ENCODE measurements at places on chromosomes 1 and 21.

DNA sequence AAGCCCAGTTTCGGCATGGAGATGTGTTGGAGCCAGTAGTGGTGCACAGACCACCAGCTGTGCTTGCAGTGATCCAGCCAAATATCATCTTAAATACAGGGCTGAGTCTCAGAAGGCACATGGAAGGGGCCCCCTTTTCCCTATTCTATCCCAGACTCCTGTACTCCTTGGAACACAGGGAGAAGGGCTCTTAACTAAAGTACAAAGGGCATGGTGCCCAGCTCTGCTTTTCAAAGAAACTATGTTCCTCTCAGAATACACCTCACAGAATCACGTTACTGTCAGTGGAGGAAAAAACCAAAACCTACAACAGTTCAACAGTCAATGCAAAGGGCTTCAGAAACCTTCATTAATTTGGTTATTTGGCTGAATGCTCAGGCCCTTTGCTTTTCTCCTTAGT, 180.6 kb upstream of the C1orf105 start:
- DNase-seq: no peak

- no peak for DNase-seq
These were observed 240.9 kb downstream of the KCTD3 start for GRCh38 chr1:215807911-215808436.

GRCh38 chr1:44261171-44261817, 48.0 kb downstream of the DMAP1 start:
- DNase-seq: no peak

GRCh38 chr1:57072401-57073110, 106.7 kb upstream of the C8B start:
- DNase-seq: no peak

- no peak for DNase-seq
These were observed 546.6 kb upstream of the TMPRSS15 start for GRCh38 chr21:18950045-18950740.

DNA sequence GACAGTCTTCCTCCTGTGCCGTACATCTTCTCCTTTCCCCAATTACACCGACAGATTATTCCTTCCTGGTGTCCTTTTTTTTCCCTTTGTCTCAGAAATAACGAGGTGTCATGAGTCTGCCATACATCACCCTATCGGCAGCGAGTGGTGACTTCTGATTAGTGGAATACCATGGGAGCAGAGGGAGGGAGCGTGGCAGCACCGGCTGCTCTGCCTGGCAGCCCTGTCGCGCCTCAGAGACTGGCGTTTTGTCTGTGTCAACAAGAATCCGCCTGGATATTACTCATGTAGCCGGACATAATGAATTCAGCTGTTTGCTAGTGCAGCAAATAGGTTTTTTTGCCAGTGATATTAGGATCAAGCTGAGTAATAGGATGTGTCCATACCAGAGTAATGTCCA, 51.8 kb downstream of the UTP25 start:
- no peak for DNase-seq

- DNase-seq: no peak
These were observed 274.4 kb downstream of the MATN1 start for GRCh38 chr1:30449003-30449402.

DNA sequence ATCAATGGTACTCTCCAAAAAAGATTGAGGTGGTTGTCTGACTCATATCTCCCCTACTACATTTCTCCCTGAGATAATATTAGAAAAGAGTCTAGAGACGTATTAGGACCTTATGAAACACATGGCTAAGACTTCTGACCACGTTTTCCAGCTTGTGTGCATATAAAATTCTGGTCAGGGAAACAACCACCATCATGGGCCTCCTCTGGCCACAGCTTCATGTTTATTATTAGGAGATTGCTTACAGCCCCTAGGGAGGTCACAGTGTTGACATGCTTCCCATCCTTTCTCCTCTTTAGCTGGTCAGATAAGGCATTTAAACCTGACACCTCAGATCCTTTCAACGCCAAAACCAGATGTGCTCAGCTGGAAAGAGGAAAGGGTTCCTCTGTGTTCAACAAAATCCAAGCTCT, 620.2 kb downstream of the PLPP3 start:
- no peak for DNase-seq

GRCh38 chr1:90475631-90476030, 241.5 kb downstream of the BARHL2 start:
- DNase-seq: no peak

GRCh38 chr1:54381524-54381923, 24.7 kb downstream of the SSBP3 start:
- DNase-seq: no peak

GRCh38 chr1:112904071-112904830, 51.7 kb downstream of the SLC16A1 start:
- no peak for DNase-seq

- DNase-seq: no peak
These were observed 121.9 kb downstream of the MAB21L3 start for GRCh38 chr1:116232989-116233514.

DNA sequence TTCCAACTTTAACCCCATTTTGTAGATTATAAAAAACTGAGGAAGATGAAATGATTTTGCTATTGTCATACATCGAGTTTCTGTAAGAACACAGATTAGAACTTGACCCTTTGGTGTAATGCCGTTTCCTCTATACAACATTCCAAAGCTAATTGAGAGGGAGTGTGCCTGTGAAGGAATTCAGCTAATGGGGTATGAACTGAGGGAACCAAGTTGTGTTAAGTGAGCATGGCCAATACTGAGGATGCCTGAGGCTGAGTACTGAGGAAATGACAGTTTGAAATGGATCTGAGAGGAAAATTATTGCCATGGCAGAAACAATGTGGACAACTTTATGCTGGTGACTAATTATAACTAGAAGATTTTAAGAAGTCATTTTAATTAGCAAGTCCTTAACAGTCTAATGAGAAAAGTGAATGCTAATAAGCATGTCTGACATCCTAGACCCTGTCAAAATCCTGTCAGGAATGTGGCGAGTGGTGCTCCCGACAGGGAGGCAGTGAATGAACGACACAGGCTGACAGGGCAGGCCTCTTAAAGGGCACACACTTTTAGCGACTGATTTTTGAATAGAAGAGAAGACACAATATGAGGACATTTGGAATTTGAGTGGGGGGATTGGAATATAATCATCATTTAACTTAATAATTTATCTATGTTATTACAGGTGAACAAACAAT, 262.5 kb downstream of the HLX start:
- DNase-seq: no peak

- no peak for DNase-seq
These were observed 13.1 kb upstream of the HMGN2 start for GRCh38 chr1:26459148-26459547.

DNA sequence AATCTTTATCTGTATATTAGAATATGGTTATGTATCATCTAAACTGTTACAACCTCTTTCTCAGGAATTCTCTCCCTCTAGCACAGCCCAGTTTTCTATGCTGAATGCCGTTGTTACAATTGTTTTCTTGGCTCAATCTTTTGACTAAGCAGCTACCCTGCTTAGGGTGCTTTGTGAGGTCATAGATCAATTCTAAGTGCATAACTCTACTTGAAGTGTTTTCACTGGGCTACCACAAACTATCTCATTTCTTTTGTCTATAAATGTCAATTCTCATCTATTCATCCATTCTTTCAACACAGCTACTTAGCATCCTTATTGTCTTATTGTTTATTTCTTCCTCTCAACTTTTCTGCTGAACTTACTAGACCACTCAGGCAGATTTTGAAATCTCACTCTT, 77.1 kb downstream of the CEP350 start:
- no peak for DNase-seq

DNA sequence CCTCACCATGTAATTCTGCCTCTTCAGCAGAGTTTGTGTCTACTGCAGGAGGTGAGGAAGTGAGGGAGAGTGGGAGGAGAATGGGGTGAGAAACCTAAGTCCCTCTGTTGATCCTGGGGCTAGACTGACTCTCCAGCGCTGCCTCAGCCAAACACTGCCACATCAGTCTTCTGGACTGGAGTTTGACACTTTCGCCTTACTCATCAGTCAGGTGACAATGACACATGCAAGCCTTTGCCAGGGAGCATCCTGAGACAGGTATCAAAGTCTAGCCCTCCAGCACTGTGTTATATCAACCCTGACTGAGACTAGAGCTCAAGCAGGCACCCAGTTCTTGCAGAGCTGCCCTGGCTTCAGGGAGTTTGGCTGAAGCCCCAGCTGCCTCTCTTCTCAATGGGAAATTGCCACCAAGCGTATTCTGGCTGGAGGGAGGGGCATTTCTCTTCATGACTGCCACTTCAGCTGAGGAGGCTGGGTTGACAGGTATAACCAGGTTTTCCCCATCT, 33.3 kb upstream of the SUCO start:
- no peak for DNase-seq

GRCh38 chr21:32370998-32371766, 21.6 kb downstream of the URB1 start:
- no peak for DNase-seq

GRCh38 chr1:234062166-234062565, 157.7 kb downstream of the SLC35F3 start:
- DNase-seq: no peak

- DNase-seq: no peak
These were observed 2.3 kb downstream of the OVAAL start for GRCh38 chr1:180560868-180561600.

DNA sequence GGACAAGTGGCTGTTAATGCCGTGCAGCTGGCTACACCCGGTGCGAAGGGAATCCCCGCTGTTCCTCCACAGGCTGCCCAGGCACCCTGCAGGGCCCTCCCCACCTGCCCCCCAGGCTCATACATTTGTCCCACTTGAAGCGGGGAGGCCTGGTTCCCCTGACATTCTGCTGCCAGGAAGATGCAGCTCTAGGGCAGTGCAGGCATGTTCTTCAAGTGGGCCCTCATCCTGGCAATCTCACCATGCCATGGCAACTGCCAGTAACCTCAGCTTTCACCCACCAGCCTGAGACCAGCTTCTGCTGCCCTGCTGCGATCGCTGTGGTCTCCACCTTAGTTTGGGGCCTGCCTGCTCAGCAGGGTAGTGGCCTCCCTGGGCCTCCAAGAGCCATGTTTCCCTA, 151.9 kb upstream of the COL6A1 start:
- no peak for DNase-seq

GRCh38 chr1:150627826-150628410, 1.5 kb downstream of the ENSA start:
- DNase-seq: no peak

GRCh38 chr21:46515109-46515508, 56.4 kb downstream of the DIP2A start:
- DNase-seq: no peak

DNA sequence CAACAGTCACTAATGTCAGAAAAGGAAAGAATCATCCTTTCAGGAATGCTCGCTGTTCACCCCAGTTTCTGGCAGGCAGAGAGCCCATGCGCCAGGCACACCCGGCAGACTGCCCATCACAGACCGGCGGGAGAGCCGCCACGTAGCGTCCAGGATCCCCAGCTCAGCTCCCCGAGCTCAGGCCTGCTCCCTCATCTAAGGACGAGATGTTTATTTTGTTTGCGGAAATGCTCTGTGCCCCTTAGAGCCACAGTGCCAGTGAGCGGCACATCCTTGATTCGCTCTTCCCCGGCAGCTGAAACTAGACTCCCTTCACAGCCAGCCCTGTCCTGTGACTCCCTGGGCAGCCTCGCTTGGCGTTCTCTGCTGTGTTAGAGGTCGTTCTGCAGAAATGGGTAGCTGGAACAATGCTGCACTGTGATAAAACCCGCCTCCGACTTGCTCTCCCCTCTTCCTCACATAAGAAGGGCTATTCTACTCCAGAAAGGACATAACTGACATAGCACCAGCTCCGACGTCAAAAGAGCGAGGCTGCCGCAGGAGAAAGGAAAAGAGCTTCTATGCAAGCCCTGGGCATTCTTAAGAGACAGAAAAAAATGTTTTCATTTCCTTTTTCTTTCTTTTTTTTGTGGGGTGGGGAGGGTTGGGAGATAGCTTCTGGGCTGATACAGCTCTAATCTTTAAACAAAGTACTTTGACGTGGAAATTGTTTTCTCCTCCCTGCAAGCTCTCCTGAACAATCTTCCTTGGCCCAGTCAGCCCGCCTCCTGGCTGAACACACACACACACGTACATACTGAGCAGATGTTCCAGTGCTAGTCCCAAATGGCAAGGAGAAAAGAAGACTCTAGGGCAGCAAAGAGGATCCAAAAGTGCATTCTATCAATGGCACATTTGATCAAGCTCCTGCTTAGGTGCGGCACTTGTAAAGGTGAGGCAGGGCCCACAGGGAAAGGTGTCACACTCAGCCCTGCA, 37.2 kb downstream of the MRAP start:
- DNase-seq: no peak

GRCh38 chr1:55076356-55076755, 37.0 kb downstream of the PCSK9 start:
- no peak for DNase-seq

GRCh38 chr1:76191561-76191960, 117.0 kb downstream of the ST6GALNAC3 start:
- no peak for DNase-seq

GRCh38 chr1:184870319-184870718, 104.0 kb downstream of the NIBAN1 start:
- no peak for DNase-seq

- no peak for DNase-seq
These were observed 109.0 kb downstream of the NGF start for GRCh38 chr1:115229016-115229415.

GRCh38 chr1:34324879-34325440, 148.3 kb downstream of the C1orf94 start:
- no peak for DNase-seq

DNA sequence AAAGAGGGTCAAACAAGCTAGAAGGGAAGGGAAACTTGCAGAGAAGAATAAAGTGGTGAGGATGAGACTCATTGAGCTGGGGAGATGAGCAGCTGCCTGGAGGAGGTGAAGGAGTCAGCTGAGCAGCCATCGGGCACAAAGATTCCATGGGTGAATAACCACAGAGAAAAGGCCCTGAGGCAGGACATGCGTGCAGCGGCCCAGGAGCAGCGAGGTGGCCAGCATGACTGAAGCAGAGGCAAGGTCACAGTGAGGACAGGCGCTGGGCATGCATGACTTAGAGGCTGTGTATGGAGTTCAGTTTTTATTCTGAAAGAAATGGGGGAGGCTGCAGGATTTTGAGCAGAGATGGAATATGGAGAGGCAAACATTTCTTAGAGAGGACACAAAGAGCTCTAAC, 24.9 kb downstream of the OLFML2B start:
- no peak for DNase-seq

DNA sequence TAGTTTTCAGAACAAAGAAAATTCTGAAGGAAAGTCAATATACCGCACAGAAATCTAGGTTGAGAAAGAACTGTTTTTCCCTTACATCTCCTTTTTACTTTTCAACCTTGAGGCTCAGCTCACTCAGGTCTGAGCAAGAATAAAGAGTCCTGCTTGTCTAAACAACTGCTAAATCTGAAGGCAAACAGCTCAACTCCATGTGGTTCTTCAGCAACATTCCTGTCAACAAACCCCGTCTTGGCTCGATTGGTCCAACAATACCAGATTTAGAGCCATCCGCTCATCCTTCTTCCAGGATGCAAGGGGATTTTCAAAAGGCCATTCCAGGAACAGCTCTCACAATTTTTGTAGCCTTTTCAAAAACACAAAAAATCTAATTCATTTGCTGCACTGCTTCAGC, 119.8 kb downstream of the HLCS start:
- DNase-seq: no peak

Data from activated naive CD4-positive, alpha-beta T cell (primary cell).